A673 (cell line): ENCODE measurements at places on chromosomes 6 and 20. TPM values are rescaled to one million over a fixed set of nuclear protein-coding genes. Genes with fewer than 3 reads are reported as not detected.

CLPSL2 gene
- not detected in 2 replicates for total RNA-seq

- DNase-seq = no peak
These were observed 27.0 kb downstream of the CBFA2T2 start for GRCh38 chr20:33516882-33517281.

DNA sequence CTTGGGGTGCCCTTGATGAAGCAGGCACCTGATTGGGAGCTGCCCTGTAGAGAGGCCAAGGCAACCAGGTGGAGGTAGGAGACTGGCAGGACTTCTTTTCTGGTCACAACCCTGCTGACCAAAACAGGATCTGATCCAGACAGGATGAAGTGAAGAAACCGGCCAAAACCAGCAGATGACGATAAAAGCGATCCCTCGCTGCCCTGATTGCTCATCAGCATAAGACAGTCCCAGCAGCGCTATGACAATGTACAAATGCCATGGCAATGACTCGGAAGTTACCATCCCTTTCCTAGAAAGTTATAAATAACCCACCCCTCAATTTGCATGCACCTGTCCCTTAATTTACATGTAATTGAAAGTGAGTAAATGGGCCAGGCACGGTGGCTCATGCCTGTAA is 88.4 kb upstream of the PDE10A start:
- no peak for DNase-seq

DNA sequence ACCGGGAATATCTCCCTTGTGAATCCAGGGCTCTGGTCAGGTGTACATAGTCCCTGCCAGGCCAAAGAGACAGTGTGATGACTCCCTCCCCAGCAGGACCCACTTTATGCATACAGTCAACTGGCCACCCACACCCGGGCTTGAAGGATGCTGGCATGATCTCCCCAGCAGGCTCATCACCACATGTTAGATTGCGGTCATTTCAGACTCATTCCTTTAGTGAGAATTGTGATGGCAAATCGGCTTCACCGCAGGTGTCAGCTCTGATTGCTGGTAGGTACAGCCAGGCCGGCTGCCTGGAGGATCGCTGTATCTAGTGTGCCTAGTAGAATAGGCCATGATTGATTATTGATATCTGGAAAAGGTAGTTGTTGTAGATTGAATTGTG is 24.5 kb downstream of the CD83 start:
- no peak for DNase-seq

DNA sequence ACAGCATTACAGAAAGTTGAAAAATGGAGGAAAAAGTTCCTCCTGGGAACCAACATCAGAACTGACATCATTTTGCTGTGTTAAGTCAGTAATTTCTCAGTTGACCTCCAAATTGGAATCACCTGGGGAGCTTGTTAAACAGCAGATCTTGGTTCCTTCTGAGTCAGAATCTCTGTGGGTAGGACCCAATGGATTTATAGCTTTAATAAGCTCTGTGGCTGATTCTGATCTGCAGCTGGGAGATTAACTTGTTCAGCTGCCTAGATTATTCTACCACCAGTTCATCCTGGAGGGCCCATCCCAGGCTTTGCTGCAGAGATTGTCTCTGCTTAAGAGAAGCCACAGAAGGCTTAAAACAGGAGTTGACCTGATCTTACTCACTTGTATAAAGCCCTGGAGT is 90.7 kb upstream of the POPDC3 start:
- DNase-seq = peak; percentile 18

GRCh38 chr6:111258615-111259088 is 171.3 kb downstream of the SLC16A10 start:
- DNase-seq = no peak

DNA sequence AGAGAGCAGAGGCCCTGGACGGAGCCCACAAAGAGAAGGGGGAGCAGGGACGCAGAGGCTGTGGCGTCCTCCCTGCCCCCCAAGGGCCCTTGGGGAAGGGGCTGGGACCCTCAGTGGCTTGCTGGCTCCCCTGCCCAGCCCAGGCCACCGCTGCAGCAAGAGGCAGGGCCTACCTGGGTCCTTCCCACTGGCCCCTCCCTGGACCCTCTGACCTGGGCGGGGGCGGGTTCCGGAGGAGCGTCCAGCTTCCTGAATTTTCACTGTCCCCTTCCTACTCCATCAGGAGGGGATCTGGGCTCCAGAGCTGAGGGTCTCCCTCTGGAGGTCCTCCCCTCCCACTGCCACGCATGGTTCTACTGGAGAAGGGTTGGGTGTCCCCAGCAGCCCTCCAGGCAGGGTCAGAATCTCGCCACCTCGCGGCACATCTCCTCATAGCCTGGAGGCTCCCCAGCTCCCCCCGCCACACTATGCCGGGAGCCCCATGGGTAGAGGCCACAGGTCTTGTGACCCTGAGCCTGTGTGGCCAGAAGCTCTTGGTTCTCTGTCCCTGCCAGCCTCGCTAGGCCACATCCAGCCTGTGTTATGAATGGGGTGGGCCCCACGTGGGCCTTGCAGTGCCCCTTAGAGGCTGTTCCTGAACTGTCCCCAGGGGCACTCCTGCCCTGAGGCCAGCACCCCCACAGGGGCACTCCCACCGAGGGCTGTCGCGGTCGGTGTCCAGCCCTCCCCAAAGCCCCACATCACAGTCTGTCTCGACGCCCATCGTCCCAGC is 1.0 kb upstream of the SOX18 start:
- no peak for DNase-seq

- no peak for DNase-seq
These were observed 6.4 kb downstream of the EYA4 start for GRCh38 chr6:133247581-133247980.

NSFL1C gene
- 148 and 158 TPM in 2 replicates for total RNA-seq

DNA sequence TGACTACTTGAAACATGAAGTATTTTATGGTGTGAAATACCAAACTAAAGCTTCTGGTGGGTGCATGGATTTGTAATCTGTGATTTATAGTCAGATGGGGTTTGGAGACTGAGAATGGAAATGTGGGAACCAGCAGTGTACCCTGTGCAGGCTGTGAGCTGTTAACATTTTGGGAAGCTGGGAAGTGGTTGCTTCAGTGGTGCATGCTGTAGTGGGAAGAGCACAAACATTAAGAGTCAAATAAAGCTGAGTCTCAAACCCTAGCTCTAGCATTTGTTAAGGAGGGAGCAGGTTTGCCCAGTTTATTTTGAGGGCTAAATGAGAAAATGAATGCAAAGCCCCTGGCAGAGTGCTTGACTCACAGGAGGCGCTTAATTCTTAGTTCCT is 235.7 kb downstream of the ZFAND3 start:
- DNase-seq = no peak

DNA sequence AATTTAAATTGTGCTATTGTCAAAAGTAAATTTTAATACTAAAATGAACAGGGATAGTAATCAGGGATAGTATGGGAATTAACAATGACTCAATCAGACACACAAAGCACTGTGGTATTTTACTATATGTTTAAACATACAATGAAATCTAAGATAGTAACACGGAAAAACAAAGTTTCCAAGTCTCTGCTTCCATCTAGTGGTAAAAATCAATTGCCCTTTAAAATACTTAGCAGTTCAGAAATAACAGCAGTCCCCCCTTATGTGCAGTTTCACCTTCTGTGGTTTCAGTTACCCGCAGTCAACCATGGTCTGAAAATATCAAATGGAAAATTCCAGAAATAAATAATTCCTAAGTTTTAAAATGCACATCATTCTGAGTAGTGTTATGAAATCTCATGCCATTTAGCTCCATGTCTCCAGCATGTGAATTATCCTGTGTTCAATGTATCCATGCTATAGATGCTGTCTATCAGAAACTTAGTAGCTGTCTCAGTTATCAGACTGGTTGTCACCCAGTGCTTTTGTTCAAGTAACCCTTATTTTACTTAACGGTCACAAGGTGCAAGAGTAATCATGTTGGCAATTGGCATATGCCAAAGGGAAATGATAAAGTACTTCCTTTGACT is 58.5 kb downstream of the AHI1 start:
- DNase-seq = peak; percentile 58

GRCh38 chr20:33490023-33490933 is at the start of gene CBFA2T2:
Gene CBFA2T2 (plus strand): TSS chr20:33490096. CDS start chr20:33490268, 172 bp downstream.
- no peak for DNase-seq

GRCh38 chr6:144710207-144710606 is 425.1 kb downstream of the UTRN start:
- DNase-seq = peak; percentile 12

DNA sequence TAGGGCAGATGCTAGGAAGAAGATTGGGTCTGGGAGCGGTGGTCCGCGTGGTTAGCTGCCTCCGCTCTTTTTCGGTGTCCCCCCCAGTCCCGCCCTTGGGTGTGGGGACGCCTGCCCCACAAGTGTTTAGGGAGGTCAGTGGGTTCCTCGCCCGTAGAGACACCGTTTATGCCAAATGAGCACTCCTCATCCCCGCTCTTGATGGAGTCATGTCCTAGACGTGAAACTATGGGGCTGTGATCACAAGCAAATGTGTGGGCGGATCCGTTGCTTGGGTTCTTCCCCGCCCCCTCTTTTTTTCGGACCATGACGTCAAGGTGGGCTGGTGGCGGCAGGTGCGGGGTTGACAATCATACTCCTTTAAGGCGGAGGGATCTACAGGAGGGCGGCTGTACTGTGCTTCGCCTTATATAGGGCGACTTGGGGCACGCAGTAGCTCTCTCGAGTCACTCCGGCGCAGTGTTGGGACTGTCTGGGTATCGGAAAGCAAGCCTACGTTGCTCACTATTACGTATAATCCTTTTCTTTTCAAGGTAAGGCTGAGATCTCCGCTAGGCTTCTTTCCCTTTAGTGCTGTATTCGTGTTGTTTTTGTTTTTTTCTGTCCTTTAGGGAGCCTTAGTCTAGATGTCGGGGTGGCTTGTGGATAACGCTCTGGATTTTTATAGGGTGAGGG is at the start of gene HSP90AB1:
HSP90AB1 (plus strand) TSS at position 439 of the 675 bp plus-strand sequence. CDS start 1,529 bp downstream, outside the sequence.
- peak; percentile 98 for DNase-seq

MUCL3 gene
- not detected in 2 replicates for total RNA-seq

- DNase-seq = no peak
These were observed 251.2 kb downstream of the GJA1 start for GRCh38 chr6:121686611-121687023.

- no peak for DNase-seq
These were observed 18.7 kb downstream of the NANP start for GRCh38 chr20:25605148-25605547.

GRCh38 chr6:5423251-5423650 is 161.9 kb downstream of the FARS2 start:
- peak; percentile 54 for DNase-seq

DNA sequence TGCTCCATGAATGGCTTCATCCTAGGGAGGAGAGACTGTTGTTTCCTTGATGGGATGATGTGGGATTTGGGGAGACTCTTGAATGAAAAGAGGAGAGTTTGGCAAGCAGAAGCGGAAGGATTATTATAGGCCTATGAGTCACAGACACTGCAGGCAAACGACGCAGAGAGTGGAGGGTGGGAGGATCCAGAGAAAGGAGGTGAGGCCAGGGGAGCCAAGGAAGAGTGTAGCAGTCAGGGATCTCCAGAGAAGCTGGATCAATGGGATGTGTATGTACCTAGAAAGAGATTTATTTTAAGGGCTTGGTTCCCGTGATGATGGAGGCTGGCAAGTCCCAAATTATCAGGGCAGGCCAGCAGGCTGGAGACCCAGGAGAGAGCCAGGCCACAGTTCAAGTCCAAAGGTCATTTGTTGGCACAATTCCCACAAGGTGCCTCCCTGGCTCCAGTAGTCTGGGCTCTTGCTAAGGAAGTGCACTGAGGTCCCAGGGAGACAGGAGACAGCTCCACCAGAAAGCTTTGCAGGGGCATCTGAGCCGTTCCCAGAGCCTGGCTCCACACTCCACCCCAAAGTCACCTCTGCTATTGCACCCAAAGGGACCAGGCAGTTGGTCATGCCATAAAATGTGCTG is 76.0 kb downstream of the ADTRP start:
- DNase-seq = peak; percentile 46

CCN5 gene
- not detected in 2 replicates for total RNA-seq

- DNase-seq = no peak
These were observed 59.5 kb downstream of the LYRM4 start for GRCh38 chr6:5201271-5201670.

UFL1 gene
- 19.6 and 25.0 TPM in 2 replicates for total RNA-seq

DNA sequence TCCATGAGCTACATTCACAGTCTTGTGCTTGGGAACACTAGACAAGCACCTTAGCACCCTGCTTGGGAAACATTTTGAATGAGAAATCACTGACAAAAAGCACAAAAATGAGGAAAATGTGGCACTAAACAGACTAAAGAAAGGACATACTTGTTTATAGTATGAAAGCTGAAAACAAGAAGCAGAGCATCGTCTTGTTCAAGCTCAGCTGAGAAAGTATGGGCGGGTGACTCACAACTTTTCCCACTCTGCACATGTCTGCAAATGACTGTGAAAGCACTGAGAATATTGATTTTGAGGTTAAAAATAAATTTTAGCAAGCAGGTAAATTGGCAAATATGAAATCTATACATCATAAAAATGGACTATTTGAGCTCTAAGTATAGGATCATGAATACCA is 725.3 kb downstream of the COL12A1 start:
- no peak for DNase-seq

DNA sequence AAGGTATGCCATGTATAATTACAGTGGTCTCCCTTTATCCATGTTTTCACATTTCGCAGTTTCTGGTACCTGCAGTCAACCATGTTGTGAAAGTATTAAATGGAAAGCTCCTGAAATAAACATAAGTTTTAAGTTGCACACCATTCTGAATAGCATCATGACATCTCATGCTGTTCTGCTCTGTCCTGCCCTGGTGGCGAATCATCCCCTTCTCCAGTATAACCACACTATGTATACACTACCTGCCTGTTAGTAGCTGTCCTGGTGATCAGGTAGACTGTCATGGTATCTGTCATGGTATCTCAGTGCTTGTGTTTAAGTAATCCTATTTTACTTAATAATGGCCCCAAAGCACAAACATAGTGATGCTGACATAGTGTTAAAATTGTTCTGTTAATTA is 97.1 kb downstream of the ZFAND3 start:
- no peak for DNase-seq

DNA sequence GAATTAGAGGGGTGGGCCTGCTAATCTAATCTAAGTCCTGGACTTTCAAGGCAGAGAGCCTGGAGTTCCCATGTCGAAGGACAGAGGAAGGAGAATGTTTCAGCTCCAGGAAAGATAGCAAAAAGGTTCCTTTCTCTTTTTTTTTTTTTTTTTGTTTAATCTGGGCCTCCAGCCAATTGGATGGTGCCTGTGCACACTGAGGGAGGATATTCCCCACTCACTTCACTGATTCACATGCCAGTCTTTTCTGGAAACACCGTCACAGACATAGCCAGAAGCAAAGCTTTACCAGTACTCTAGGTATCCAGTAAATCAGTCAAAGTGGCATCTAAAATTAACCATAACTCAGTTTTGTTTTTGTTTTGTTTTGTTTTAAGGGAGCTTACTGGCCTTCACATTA is 721.1 kb downstream of the TENT5A start:
- DNase-seq = peak; percentile 3

NKX2-2 gene
- total RNA-seq = 78.8 and 85.1 TPM in 2 replicates

CALHM4 gene
- total RNA-seq = not detected in 2 replicates

KCNQ5 gene
- 17.8 and 18.6 TPM in 2 replicates for total RNA-seq

- DNase-seq = no peak
These were observed 222.1 kb upstream of the ARID1B start for GRCh38 chr6:156555116-156555515.

HSPA1L gene
- total RNA-seq = 1.1 and 1.4 TPM in 2 replicates

DNA sequence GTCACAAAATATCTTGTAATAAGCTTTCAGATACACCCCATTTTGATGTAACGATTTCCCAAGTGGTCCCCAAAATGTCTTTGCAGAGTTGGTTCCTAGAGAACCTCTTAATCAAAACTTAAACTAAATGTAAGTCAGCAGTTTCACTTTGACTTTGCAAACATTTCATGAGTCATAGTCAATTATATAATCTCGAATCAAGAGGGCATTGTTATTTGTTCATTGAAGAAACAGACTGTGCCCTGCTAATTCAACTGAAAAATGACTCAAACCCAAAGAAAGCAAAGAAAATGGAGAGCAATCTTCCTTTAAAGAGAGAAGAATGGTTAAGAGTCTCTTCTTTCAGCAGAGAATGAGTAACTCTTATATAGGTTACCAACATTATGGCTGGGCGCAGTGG is 58.3 kb downstream of the IPCEF1 start:
- DNase-seq = peak; percentile 27
